ENCODE measurements at places on chromosomes 1 and 21.
A peak's percentile ranks its signal among the peaks of the same experiment; 100 is the strongest.

DNA sequence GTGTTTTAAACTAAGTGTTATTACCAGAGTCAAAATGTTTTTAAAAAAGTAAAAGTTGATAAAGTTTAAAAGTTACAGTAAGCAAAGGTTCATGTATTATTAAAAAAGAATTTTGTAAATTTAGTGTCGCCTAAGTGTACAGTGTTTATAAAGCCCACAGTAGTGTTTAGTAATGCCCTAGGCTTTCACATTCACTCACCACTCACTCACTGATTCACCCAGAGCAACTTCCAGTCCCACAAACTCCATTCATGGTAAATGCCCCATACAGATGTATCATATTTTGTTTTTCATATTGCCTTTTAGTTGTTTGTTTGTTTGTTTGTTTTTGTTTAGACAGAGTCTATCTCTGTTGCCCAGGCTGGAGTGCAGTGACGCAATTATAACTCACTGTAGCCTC, 353.8 kb upstream of the PTBP2 start:
- no peak for DNase-seq

DNA sequence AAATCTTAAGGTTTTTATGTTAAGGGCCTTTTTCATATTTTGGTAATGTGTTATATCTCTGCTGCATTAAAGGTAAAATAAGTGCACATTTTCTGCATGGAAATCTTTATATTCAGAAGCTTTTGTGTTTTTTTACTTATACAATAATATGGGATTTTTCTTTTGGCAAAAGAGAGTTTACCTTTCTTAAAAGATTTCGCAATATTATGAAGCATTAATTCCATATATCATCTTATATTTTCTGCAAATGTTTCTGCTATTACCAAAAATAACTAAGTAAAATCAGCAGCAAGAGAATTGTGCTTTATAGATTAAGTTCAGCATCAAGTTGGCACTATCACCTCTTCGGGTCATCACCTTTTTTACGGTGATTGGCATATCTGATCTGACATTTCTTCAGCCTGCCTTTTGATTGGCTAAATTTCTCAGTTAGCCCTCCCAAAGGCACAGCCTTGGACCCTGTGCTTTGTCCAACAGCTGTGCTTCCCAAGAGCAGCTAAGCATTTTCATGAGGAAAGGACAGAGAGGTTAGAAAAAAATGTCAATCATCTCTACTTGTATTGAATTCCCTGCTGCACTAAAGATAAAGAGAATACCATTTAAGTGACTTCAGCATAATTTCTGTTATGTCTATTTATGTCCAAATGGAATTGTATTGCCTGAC, 767.1 kb upstream of the PRMT6 start:
- DNase-seq = no peak

DNA sequence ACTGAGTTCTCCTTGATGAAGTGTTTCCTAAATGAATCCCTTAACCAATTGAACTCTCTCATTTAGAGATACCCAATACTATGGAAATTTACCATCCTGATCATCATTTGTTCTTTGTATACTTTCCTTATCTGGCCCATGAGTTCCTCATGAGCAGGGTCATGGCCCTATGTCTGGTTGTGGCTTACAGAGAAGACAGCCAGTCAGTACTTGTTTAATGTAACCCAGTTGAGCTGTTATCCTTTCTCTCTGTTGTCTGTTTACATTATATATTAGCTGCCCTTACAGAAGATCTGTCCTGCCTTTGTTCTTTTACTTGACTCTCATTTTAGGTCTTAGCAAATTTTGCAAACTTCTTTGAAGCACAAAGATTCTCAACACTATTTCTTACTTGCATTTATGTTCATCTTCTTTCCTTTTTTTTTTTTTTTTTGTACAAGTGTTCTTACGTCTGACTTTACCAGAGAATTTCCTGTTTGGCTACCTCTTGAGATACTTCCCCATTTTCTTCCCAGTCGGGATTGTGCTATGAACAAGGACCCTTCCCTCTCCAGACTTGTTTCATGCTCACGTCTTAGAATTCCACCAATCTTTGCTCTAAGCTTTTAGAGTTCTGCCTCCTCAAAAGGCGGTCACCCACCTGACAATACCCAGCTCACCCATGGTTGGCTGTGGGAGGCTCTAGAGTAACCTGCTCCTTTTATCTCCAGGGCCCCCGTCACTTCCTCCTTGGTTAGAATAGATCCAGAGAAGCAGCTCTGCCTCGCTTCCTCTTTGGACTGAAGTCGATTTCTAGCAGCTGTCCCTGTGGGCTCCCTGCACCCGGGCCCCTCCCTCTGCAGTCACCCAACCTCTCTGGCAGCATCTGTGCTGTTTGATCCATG, 53.6 kb upstream of the RUNX1 start:
- DNase-seq = peak; percentile 47

DNA sequence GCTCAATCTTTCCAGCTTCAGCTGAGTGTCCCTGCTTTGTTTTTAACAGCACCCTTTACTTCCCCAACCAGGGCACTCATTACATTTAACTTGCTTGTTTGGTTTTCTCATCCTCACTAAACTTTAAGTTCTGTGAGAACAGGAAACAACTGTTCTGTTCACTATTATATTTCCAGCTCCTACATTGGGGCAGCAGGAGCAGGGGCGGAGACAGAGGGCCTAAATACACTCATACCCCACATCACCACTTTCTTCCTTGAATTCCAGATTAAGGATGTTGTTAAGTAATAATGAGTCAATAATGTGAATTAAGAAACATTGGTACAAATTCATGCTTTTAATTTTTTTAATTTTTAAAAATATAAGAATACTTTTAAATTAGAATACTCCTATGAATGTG, 6.0 kb downstream of the DRAM2 start:
- DNase-seq = no peak

DNA sequence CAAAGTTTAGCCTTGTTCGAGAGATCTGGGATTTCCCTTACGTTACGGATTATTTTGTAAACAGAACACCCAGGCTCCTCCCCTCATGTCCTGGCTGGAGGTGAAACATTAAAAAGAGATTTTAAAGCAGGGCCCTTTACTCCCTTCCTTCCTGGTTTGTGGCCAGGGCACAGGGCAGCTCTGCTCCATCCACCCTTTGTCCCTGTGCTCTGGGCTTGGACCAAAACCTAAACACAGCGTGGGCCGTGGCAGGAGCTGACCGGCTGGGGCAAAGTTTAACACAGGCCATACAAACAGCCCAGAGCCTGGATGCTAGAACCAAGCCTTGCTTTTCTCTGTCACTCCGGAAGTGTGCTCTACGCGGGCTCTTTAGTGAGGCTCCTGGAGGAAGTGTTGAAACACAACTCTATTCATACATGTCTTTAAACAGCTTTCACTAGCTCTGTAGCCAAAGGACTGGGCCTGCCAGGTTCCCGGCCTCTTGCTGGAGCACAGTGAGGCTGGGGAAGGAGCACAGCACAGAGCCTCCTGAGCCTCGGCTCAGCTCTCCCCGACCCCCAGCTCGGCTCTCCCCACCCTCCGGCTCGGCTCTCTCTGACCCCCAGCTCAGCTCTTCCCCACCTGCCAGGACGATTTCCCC, 84.7 kb downstream of the PDE9A start:
- peak; percentile 53 for DNase-seq

Measured in heart left ventricle (tissue), 16 donors.